HFFc6 (cell line): ENCODE measurements at places on chromosomes 1 and 21.

- H3K4me3 ChIP-seq: no peak overlapping the region
- H3K4me1 ChIP-seq: peaks cover 42% of the 10 kb centered on the region
- H3K36me3 ChIP-seq: peaks cover 48% of the 10 kb centered on the region
- H3K27ac ChIP-seq: no peak overlapping the region
Observed at GRCh38 chr1:163076981-163077761, 8.0 kb downstream of the RGS4 start.

GRCh38 chr1:206703661-206704060 is 19.0 kb downstream of the MAPKAPK2 start:
- peaks cover 94% of the 10 kb centered on the region for H3K4me1 ChIP-seq
- H3K36me3 ChIP-seq: no peaks in the 10 kb centered on the region
- no peak overlapping the region for H3K4me3 ChIP-seq
- peak overlapping the region; percentile 26 for H3K27ac ChIP-seq
- DNase-seq: no peak

GRCh38 chr1:244303610-244303969 is 148.1 kb downstream of the ADSS2 start:
- peaks cover 5% of the 10 kb centered on the region for H3K27me3 ChIP-seq
- no peak overlapping the region for H3K4me3 ChIP-seq
- no peak overlapping the region for H3K27ac ChIP-seq
- DNase-seq: no peak

- H3K4me3 ChIP-seq: no peak overlapping the region
- H3K27ac ChIP-seq: no peak overlapping the region
- H3K4me1 ChIP-seq: peaks cover 14% of the 10 kb centered on the region
- H3K36me3 ChIP-seq: no peaks in the 10 kb centered on the region
Observed at GRCh38 chr1:68346188-68346808, 103.5 kb downstream of the RPE65 start.

- DNase-seq: no peak
- H3K4me1 ChIP-seq: peaks cover 44% of the 10 kb centered on the region
Observed at GRCh38 chr1:84255582-84255981, 45.9 kb upstream of the SAMD13 start.

- no peak for DNase-seq
- no peaks in the 10 kb centered on the region for H3K4me1 ChIP-seq
- H3K27me3 ChIP-seq: peaks cover 15% of the 10 kb centered on the region
- no peak overlapping the region for H3K4me3 ChIP-seq
Observed at GRCh38 chr21:42234464-42235241, 15.7 kb downstream of the ABCG1 start.

DNA sequence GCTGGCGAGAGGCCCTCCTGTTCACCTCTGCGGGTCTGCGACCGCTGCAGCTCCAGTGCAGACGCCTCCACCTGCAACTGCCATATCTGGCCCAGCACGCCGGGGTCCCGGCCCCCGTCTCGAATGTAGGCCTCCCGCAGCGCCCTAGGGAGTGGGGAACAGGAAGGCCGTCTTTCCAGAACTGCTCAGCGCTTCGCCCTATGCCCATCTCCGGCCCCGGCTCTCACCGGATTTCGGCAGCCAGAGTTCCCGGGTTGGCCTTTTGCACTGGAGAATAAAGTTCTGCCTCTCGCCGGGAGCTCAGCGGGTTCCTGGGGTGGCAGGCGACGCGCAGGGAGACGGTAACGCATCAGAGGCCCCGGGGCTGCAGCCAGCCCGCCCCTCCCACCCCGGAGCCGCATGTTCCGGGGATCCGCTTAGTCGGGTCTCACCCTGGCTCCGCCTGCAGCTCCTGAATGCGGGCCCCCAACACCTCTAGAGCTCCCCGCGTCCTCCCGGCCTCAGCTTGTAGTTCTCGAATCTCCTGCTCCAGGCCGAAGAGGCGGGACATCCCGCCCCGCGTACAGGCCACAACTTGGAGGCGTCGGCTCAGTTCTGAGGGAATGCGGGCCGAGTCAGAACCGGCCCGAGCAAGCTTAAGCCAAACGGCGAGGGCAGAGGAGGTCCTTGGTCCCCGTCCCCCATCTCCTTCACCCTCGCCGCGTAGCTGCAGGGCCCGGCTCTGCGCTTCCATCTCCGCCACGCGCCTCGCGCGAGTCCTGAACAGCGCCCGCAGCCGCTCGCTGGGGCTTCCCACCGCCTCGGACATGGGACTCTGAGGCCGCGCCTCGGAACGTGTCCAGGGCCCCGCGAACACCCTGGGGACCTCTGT is 1.1 kb downstream of the CCDC17 start:
- no peak for DNase-seq
- H3K4me1 ChIP-seq: peaks cover 8% of the 10 kb centered on the region

GRCh38 chr1:10638559-10639005 is 157.9 kb downstream of the CASZ1 start:
- peaks cover 2% of the 10 kb centered on the region for H3K27me3 ChIP-seq
- no peaks in the 10 kb centered on the region for H3K4me1 ChIP-seq
- no peak overlapping the region for H3K27ac ChIP-seq
- no peak overlapping the region for H3K4me3 ChIP-seq

GRCh38 chr1:38197312-38198061 is 150.9 kb upstream of the POU3F1 start:
- no peaks in the 10 kb centered on the region for H3K36me3 ChIP-seq
- no peak overlapping the region for H3K4me3 ChIP-seq
- no peaks in the 10 kb centered on the region for H3K4me1 ChIP-seq
- no peak overlapping the region for H3K27ac ChIP-seq

- peaks cover 15% of the 10 kb centered on the region for H3K4me1 ChIP-seq
- H3K27ac ChIP-seq: no peak overlapping the region
- DNase-seq: no peak
Observed at GRCh38 chr21:25907573-25908275, 173.0 kb downstream of the GABPA start.

DNA sequence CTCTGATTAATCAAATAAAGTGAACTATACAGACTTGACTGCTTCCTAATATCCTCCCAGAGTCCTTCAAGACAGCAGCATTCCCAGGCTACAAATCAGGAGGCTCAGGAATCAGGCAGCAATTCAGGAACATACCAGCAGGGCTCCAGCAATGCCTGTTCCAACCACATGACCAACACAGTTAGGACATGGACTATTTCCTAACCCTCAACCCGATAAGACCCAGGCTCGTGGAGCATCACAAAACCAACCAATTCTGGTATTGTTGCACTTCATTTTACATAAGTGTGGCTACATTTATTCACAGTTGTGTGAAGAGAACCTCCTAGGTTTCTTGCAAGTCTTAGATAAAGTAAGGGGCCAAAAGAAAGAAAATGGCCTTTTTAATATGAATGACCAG is 546.2 kb upstream of the ADGRL2 start:
- no peak for DNase-seq
- H3K27ac ChIP-seq: no peak overlapping the region
- H3K4me1 ChIP-seq: no peaks in the 10 kb centered on the region
- H3K4me3 ChIP-seq: no peak overlapping the region
- no peaks in the 10 kb centered on the region for H3K27me3 ChIP-seq

DNA sequence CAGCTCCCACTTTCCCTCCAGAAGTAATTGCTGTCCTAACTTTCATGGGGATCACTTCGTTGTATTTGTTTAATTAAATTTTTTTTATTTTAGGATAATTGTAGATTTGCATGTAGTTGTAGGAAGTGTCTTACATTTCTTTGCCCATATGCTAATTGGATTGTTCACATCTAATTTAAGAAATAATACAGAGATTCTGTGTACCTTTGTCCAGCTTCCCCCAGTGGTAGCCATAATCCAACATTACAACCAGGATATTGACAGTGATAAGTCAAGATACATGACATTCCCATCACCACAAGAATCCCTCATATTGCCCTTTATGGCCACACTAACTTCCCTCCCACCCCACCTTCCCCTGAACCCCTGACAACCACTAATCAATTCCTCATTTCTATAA is 136.6 kb downstream of the PRDM2 start:
- H3K27ac ChIP-seq: no peak overlapping the region
- H3K27me3 ChIP-seq: peaks cover 4% of the 10 kb centered on the region
- no peaks in the 10 kb centered on the region for H3K4me1 ChIP-seq

DNA sequence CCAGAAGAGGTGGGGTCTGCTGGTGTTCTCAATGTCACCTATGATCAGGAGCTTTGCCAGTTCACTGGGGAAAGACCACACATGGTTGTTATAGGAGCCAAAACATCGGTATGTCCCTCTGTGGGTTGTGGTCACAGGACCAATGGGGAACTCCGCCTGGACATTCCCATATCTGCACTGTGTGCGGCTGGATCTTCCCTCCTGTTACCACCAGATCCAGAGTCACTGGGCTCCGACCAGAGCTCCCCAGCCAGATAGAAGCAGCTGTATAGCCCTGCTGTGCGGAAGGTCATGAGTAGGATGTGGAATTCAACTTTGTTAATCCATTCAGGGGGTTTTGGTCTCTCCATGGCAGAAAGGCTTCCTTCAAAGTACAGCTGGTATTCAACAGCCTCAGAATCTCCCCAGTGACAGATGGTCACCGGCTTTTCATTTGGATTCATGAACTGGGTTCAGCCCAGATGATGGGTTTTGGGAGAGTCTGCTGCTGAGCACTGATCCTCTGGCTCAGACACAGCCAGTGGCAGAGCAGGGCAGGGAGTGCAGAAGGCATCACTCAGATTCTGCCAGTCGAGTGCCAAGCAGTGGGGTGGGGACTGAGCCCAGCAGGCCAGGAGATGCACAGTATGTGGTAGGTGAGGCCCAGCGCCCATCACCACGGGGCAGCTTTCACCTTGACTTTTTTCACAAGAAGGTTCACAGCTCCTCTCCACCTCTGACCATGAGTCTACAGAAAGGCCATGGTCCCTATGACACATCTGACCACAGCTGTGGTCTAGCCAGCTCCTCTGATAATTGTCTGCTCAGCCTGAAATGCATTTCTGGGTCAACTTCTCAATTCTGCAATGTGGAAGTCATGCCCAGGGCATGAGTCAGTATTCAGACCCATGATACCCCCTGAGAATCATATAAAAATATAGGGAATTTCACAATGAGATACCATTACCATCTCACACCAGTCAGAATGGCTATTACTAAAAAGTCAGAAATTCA is 2.9 kb upstream of the SHCBP1L start:
- no peaks in the 10 kb centered on the region for H3K36me3 ChIP-seq
- peak; percentile 96 for DNase-seq
- peak overlapping the region; percentile 25 for H3K27ac ChIP-seq
- H3K4me1 ChIP-seq: peaks cover 20% of the 10 kb centered on the region

DNA sequence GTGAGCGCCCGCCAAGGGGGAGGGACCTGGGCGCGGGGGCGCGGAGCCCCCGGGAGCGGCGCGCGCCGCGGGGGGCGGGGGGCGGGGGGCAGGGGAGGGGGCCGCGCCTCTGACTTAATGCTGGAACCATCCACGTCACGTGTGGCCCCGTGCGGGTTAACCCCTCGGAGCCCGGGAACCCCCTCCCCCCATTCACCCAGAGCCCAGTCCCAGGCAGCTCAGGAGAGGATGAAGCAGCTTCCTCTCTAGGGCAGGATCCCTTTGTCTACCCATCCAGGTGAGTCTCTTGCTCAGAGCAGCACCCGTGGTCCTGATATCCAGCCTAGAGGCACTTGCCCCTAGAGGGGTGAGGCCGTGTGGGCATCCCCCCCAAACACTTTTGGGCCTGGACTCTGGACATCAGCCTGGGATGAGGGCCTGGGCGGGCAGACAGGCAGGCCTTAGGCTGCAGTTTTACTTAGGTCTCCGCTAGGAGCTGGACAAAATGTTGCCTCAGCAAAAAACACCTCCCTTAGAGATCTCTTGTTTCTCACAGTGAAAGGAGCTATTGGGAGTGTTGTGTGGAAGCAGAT is at the start of gene ALX3:
ALX3 (minus strand) TSS at position 2 of the 572 bp plus-strand sequence. CDS start 60 bp downstream, outside the sequence.
- H3K4me3 ChIP-seq: peak within 1 kb of the TSS; percentile 85; the same call in 1 of the 2 replicates
- peaks cover 35% of the 10 kb centered on the region for H3K27me3 ChIP-seq

DNA sequence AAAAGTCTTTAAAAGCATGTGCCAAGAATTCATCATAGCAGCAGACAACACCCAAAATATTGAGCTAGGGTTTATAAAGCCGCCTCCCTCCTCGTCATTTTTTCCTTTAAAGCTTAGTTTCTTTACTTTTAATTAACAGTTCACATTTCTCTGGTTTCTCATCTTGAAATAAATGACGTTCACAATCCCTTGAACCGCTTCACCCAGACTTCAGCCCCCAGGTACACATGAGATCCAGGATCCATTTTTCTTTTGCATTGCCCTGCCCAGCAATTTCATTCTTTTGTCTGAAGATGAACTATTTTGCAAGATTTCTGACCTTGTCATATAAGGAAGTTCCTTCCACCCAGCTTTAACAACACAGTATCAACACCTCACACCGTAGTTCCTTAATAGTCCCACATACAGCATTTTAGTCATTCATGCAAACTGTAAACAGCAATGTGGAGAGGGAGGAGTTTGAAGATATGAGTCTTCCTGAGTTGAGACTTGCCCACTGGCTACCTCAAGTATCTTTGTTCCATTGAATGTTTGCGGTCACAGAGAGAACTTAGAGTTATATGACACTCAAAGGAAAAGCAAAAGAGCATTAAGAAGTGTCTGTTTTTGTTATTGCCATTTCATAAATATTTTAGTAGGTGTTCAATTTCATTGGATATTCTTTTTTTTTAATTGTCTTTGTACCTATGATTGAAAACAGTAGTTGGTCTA is 35.3 kb upstream of the CACYBP start:
- DNase-seq: no peak
- no peaks in the 10 kb centered on the region for H3K36me3 ChIP-seq
- H3K4me3 ChIP-seq: no peak overlapping the region
- H3K27me3 ChIP-seq: no peaks in the 10 kb centered on the region

GRCh38 chr1:157370698-157371097 is 181.6 kb downstream of the FCRL5 start:
- H3K4me3 ChIP-seq: no peak overlapping the region
- peaks cover 12% of the 10 kb centered on the region for H3K27me3 ChIP-seq
- no peak for DNase-seq
- no peaks in the 10 kb centered on the region for H3K36me3 ChIP-seq

DNA sequence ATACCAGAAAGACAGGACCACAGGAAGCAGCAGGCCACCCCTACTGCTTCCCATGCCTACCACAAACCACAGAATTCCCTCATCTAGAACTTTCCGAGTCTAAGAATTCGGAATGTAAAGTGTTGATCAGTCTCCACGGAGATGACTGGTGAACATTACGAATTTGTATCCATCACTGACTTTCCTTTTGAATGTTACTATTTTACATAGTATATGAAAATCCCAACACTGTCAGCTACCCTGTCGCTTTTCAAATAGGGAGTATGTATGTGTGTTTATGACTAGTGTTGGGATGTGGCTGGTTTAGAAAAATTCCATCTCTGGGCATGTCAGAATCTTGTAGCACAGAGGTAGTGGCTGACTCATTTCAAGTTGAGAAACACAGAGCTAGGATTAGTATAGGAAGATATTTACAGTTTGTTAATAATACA is 118.2 kb downstream of the COQ8A start:
- peaks cover 2% of the 10 kb centered on the region for H3K27me3 ChIP-seq
- peak overlapping the region; percentile 79 for H3K27ac ChIP-seq
- H3K36me3 ChIP-seq: peaks cover 13% of the 10 kb centered on the region; the same call in 1 of the 2 replicates
- peak; percentile 72 for DNase-seq

- H3K36me3 ChIP-seq: no peaks in the 10 kb centered on the region
- H3K27me3 ChIP-seq: no peaks in the 10 kb centered on the region
- H3K4me1 ChIP-seq: peaks cover 50% of the 10 kb centered on the region
- H3K4me3 ChIP-seq: no peak overlapping the region
- no peak overlapping the region for H3K27ac ChIP-seq
Observed at GRCh38 chr1:173253046-173253445, 45.9 kb upstream of the TNFSF4 start.

GRCh38 chr1:161779393-161779792 is 13.3 kb downstream of the ATF6 start:
- peaks cover 24% of the 10 kb centered on the region for H3K4me1 ChIP-seq
- peak; percentile 33 for DNase-seq
- H3K4me3 ChIP-seq: no peak overlapping the region; the same call in 1 of the 2 replicates

- H3K36me3 ChIP-seq: no peaks in the 10 kb centered on the region
- no peaks in the 10 kb centered on the region for H3K27me3 ChIP-seq
- peak overlapping the region; percentile 49 for H3K4me3 ChIP-seq
- no peak for DNase-seq
Observed at GRCh38 chr1:197400522-197400902, 132.5 kb downstream of the CRB1 start.
